M059J (cell line): ENCODE measurements at places on chromosomes 2 and 18. TPM values are rescaled to one million over a fixed set of nuclear protein-coding genes. Genes with fewer than 3 reads are reported as not detected.

- no peak for DNase-seq
These were observed 5.0 kb downstream of the SH2D6 start for GRCh38 chr2:85423525-85423924.

DNA sequence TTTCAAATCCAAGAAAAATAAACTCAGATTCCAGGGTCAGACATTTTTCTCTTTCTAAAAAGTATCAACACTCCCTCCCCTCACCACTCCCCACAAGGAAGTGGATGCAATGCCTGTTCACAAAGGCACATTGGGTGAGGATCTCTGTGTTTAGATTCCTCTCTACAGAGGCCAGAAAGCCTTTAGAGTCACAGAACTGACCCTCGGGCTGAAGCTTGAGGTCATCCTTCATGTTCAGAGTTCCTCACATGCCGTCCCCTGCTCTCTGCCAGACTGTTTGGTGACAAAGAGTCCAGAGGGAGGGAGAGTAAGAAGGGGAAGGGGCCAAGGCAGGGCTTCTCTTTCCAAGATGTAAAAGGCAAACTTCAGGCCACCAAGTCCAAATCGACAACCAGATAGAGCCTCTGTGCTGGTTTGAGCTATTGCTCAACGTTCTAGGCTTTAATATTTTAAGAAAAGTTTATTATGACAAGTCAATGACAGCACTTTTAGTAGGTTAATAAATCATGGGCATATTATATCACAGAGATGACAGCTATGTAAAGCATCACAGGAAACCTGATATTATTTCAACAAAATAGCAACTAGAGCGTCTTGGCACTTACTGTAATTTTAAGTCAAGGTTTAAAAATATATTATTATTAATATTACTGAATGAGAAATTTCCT lies 269.4 kb downstream of the ETAA1 start:
- DNase-seq, result no peak

DNA sequence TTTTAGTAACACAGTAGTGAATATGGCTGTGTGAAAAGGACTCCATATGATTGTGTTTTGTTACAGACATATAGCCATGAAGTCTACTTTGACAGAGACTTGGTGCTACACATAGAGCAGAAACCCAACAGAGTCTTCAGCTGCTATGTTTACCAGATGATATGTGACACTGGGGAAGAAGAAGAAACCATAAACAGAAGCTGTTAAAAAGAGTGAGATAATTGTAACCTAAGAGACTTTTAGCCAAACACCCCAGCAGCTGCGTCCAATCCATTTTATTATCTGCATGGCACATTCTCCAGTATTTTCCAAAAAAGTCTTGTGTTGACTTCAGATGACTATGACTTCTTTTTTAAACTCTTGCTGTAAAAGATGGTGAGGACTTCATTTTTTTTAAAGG lies 41.4 kb upstream of the CYBRD1 start:
- no peak for DNase-seq

- peak; percentile 49 for DNase-seq
These were observed 89.3 kb downstream of the SPP2 start for GRCh38 chr2:234139755-234140154.

GRCh38 chr2:218033208-218033589 lies 30.4 kb upstream of the TNS1 start:
- no peak for DNase-seq

GRCh38 chr2:200367155-200367554 lies 60.7 kb downstream of the SPATS2L start:
- DNase-seq, result no peak

GRCh38 chr18:28740575-28740974 lies 563.6 kb upstream of the CDH2 start:
- DNase-seq, result no peak

DNA sequence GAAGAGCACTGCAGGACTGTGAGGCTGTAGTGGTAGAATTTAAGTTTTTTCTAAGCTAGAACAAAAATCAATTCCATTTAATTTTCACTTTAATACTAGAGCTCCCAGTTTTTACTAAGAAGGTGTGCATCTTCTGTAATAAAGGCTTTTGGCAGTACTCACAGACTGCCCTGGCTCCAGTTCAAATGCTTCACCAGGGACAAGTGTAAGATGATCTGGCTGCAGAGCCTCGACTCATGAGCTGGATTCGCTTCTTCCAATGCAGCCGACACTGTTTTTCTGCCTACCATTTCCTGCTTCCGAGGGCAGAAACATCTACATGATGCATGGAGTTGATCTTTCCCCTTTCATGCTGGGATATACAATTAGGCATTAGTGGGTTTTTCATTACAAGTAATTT lies 87.0 kb downstream of the FARSB start:
- DNase-seq, result peak; percentile 70

GRCh38 chr2:222577341-222577740 lies 78.6 kb downstream of the FARSB start:
- DNase-seq, result no peak

- DNase-seq, result peak; percentile 91
These were observed 225.6 kb downstream of the HAUS1 start for GRCh38 chr18:46329736-46330246.

- DNase-seq, result no peak
These were observed 51.0 kb upstream of the ZNF516 start for GRCh38 chr18:76546088-76546435.

DNA sequence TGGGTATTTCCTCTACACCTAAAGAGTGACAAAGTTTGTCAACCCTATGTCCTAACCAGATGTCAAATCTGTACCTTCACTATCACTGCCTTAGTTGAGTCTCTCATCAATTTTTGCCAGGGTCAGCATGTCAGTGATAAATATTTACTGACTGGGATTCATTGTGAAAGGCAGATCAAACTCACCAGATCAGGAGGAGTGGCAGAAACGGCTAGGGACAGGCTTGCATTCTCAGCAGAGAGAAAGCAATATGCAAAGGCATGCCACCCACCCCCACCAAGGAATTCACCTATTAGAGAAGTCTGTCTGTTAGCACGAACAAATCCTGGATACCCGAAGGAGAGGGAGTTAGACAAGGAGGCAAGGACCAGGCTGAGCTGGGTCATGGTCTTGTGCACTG lies 62.6 kb downstream of the PTPN2 start:
- no peak for DNase-seq

DNA sequence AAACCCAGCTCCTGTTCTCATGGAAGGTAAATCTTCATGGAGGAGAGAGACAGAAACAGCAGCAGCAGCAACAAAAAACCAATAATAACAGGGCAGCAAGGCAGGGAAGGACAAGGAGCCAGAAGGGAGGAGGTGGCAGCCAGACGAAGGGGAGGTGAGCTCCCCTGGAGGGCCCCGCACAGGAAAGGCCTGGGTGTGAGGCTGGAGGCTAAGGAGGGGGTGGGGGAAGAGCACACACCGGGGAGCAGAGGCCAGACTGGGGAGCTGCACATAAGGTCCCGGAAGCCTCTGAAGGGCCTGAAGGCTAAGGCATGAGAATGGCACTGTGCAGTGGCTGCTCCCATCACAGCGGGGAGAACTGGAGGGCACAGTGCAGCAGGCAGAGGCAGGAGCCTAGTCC lies 94.8 kb upstream of the SMAD7 start:
- no peak for DNase-seq

- DNase-seq, result no peak
These were observed 163.0 kb upstream of the LINC00305 start for GRCh38 chr18:64311859-64312258.

DNA sequence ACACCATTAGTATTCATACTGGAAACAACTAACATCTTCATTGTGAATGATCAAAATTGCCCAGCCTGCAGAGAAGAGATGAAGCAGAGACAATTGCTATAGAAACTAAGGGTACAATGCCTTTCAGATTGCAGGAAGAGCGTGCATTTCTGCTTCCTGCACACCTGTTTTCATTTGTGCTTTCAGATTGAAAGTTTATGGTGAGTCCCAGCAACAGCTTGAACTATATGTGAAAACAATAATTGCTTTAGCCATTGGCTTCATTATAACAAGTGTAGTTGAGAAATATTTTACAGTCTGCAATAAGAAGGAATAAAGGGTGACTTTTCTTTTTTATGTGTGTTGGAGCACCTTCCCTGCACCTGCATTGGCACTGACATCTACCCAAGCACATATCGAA lies 136.3 kb downstream of the CD8B2 start:
- DNase-seq, result no peak

- DNase-seq, result no peak
These were observed 397.6 kb upstream of the HS6ST1 start for GRCh38 chr2:128716299-128716721.

- DNase-seq, result peak; percentile 7
These were observed 74.4 kb downstream of the KIAA1328 start for GRCh38 chr18:36903215-36903928.

DNA sequence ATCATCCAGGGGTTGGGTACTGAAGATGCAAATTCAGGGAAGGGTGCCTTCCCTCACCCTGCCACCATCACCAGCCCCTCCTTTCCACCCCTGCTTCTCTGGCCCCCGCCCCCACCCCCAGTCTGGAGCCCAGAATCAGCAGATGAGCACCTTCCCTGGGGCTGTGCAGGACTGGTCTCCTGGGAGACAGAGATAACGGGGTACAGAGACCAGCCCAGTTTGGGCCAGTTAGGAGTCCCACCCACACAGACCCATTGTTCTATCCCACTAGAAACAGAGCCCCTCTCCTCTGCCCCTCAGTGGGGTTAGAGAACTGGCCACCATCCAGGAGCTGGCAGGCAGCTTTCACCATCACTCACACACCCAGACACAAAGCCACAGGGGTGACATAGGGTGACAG lies 4.5 kb upstream of the CRYBA2 start:
- DNase-seq, result no peak

- no peak for DNase-seq
These were observed 197.5 kb downstream of the SCG2 start for GRCh38 chr2:223404616-223405015.

GRCh38 chr2:149219856-149220255 lies 110.5 kb upstream of the LYPD6 start:
- DNase-seq, result peak; percentile 17

DNA sequence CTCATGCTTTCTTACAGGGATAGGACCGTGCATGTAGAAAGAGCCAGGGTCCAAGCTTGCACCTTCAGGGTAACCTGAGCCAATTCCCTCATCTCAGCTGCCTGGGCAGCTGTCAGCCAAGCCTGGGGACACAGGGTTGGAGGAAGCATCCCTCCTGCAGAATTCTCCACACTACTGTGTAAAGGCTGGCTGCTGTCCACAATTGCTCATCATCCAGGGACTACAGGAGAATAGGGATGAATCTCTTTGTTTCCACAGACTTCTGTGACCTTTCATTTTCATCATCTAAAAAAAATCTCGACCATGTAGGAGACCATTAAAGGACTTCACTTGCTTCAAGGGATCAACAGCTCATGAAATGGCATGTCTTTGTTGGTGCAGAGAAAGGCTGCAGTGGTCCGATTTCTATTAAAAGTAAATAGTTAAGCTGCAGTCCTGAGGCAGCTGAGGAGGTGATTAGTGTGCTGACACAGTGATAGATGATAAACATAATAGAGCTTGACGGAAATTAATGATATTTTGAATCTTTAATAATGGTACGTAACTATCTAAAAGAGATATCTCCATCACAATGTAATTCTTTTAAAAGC lies 74.4 kb upstream of the COPS8 start:
- DNase-seq, result no peak

DNA sequence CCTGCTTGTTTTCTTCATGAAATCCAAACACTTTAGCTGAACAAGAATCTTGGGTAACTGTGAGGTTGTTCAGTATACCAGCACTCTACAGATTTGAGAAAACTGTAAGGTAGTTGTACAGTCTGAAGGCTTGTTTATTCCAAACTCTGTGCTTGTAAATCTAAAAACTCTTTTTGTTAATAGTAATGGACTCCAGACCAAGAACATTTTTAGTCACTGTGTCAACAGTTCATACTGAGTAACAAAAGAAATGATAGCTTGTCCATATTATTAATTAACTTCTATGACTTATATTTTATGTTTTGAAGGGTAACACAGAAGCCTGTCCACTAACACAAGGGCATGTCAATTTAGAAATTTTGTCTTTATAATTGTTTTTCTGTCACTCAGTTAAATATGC lies 72.2 kb upstream of the KYNU start:
- no peak for DNase-seq

DNA sequence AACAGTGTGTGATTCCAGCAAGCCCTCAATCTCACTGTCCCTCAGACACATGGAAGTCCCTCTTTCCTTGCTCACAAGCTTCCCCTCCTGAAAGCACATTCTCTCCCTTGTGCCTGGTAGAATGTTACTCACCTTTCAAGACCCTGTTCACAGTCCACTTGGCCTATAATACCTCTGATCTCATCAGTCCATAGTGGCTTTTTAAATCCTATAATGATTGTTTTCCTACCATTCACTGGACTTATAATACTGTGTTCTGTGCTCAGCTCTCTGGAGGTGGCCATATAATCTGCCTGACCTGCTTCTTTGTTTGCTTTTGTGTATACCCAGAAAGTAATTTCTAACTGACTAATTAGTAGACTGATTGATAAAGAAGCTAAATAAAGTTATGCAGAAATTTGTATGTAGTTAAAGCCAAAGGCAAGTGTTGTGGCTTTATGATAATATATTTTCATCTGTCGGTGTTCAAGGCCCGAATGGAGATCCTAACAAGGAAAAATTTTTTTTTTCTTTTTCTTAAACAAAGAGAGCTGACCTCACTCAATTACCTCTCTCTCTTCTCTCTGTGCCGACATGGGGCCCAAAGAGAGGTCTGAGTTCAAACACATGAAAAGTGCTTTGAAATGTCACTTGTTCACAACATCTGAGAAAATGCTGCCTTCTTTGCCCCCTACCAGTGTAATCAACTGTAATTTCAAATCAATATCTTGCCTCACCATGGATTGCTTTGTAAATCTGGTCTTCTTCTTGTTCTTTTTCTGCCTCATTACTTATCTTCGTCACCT lies 1033.0 kb upstream of the PIK3C3 start:
- DNase-seq, result no peak

DNA sequence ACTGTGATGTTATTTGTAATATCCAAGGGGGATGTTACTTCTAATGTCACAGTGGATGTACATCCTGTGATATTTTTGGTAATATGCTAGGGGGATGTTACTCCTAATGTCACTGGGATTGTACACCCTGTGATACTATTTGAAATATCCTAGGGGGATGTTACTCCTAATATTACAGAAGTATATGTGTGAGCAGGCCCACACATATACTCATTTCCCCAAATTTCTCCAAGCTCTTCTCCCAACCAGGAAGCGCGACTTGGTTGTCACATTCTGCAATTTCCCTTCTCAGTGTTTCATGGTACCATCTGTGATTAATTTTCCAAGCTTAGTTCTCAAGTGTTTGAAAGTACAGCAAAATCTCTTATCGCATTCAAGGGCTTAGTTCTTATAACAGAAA lies 29.5 kb upstream of the CHN1 start:
- no peak for DNase-seq

The NIF3L1 gene
- 36.8 and 50.9 TPM in 2 replicates for total RNA-seq

The STPG4 gene
- 1.0 TPM in 1 of 2 replicates, not detected in the other for total RNA-seq

The LRPPRC gene
- 36.8 and 46.7 TPM in 2 replicates for total RNA-seq

The NEURL3 gene
- 0.59 and 1.1 TPM in 2 replicates for total RNA-seq

The CACNB4 gene
- 0.12 TPM in 1 of 2 replicates, not detected in the other for total RNA-seq

The MARS2 gene
- total RNA-seq, result 2.9 and 3.4 TPM in 2 replicates

The LINC00305 gene
- not detected in 2 replicates for total RNA-seq

The DPP10 gene
- total RNA-seq, result not detected in 2 replicates

The IL1F10 gene
- not detected in 2 replicates for total RNA-seq

The ILKAP gene
- 8.8 and 19.5 TPM in 2 replicates for total RNA-seq

The GPBAR1 gene
- 0.37 TPM in 1 of 2 replicates, not detected in the other for total RNA-seq

The ATAD2B gene
- 2.9 and 3.8 TPM in 2 replicates for total RNA-seq

The PNPT1 gene
- 54.6 and 74.3 TPM in 2 replicates for total RNA-seq

The BCL11A gene
- total RNA-seq, result under 0.01 TPM in 1 of 2 replicates, not detected in the other
